SJSA1 (cell line): ENCODE measurements at places on chromosomes 3 and 15. TPM values are rescaled to one million over a fixed set of nuclear protein-coding genes. Genes with fewer than 3 reads are reported as not detected.

The TGM5 gene
- total RNA-seq, result 0.24 TPM in 1 of 2 replicates, not detected in the other

DNA sequence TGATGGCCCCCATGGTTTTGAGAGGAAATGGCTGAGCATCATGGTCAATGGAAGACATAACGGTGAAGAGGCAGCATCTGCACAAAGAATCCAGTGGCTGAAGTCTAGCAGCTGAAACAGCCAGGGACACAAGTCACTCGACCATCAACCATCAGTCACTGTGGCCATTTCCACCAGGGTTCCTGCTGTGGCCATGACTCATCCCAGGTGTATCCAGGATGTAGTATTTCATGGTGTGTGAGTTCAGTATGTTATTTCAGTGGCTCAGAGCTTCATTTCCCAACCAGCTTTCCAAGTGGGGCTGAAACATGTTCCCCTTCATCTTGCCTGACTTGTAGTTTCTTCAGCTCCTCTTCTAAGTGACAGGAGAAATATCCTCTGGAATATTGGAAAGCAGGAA is 47.8 kb upstream of the WNT5A start:
- DNase-seq, result no peak

The HES1 gene
- total RNA-seq, result 39.2 and 44.1 TPM in 2 replicates

DNA sequence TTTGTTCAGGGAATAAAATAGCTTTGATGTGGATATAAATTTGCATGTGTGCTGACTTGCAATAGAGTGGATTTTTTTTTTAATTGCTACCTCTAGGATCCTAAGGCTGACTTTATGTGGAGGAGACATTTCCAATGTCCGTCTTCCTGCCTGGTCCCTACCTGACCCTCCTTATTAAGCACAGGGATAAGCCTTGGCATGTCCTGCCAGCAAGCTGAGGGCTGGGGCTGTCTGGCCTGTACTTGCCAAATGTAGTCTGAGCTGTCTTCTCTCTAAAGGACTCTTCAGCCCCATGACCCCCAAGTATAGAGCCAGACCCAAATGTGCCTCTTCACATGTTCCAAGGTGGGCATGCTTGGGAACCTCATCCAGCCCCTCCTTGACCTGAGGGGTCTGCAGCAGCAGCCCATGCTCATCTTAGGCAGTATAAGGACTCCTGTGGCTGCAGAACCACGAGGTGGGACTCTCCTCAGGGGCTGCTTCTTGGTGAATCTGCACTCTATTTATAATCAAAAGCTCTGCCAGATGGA is 88.8 kb downstream of the CACNA1D start:
- no peak for DNase-seq

DNA sequence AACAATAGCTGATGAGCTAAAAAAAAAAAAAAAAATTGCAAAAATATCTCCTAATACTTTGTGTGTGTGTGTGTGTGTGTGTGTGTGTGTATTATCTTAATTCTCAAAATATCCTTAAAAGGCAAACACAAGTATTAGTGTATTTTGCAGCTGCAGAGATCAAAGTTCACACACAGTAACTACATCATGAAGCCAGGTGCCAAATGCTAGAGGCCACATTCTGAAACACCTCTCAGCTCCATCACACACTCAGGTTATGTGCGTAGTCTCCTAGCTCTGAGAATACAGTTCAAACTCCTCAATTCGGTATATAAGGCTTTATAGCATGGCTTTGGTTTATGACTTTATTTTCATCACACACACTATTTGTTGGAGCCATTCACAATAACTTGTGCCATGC is 33.5 kb upstream of the PPARG start:
- no peak for DNase-seq

The TYRO3 gene
- total RNA-seq, result 8.9 and 17.2 TPM in 2 replicates

- no peak for DNase-seq
These were observed 301.5 kb downstream of the MEX3B start for GRCh38 chr15:81744364-81744763.

DNA sequence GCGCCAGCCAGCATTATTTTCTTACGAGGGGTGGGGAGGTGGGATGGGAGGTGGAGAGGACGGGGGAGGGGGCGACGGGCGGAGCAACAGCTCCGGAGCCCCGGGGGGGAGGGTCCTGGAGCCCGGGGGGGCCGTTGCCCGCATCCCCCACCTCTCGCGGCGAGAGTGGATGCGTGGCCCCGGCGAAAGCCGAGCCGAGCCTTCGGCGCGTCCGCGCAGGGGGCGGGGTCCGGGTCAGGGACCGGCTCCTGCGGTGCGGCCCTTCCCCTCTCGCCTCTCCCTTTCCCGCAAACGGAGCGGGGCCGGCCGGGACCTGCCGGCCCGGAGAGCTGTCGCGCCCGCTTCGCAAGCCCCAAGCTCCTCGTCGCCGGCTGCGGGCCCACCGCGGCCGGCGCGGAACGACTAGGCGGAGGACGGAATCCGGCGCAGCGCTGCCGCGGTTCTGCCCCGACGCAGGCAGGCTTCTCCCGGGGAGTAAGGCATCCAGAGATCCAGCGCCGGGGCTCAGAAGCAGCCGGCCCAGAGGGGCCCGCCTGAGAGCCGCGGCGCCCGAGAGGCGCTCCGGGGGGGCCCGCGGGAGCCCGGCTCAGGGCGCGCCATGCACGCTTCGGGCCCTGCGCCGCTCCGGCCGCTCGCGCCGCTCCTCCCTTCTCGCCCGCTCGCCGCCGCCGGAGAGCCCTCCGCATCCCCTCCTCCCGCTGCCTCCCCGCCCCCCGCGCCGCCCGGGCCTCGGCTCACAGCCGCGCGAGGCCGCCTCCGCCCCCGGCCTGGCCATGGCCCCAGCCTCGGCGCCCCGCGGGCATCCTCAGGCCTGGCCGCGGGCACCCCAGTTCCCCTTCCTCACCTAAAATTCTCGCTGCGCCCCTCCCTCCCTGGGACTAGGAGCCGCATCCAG is 459 bp upstream of the ADCY5 start:
- DNase-seq, result peak; percentile 34

DNA sequence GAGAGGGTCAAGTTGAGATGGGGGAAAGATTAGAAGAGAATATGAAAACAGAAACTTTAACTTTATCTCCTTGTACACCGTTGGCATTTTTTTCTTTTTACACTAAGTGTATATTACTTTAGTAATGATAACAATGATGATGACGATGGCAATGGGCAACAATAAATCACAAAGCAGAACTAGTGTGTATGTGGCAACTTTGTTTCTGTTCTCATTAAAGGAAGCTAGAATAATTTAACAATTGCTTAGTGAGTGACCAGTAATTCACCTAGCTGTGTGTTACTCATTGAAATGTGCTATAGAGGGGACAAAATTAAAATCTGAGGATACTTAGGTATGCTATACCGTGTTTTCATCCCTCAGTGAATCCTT is 318.5 kb upstream of the TBL1XR1 start:
- no peak for DNase-seq

- DNase-seq, result no peak
These were observed 1.4 kb downstream of the DVL3 start for GRCh38 chr3:184156522-184156955.

DNA sequence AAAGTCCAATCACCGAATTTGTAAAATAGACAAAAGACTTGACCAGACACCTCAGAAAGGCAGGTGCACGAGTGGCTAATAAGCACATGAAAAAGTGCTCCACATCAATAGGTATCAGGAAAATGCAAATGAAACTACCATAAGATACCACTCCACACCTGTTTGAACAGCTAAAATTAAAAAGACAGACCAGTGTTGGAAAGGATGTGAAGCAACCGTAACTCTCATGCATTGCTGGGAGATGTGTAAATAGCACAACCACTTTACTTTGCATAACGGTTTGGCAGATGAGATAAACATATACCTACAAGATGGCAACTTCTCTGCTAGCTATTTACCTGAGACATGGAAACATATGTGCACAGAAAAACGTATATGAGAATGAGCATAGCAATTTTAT is 56.9 kb downstream of the CADPS start:
- no peak for DNase-seq

GRCh38 chr3:140332131-140332530 is 345.7 kb upstream of the TRIM42 start:
- no peak for DNase-seq

DNA sequence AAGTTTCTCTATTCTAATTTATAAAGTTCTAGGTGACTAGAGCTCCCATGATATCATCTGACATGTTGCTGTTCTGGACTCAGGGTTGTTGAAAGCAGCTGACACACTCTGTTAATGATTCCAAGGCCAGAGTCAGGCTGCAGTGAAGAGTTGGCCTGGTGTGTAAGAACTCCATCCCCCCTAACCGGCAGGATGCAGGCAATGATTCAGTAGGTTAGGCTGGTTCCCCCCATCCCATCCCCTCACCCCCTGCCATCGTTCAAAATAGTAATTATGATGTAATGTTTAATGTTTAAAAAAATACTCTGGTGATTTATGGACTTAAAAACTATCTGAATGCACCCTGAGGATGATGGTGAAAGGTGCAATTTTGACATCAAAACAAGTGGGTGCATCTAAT is 4.6 kb upstream of the TRIM71 start:
- no peak for DNase-seq

DNA sequence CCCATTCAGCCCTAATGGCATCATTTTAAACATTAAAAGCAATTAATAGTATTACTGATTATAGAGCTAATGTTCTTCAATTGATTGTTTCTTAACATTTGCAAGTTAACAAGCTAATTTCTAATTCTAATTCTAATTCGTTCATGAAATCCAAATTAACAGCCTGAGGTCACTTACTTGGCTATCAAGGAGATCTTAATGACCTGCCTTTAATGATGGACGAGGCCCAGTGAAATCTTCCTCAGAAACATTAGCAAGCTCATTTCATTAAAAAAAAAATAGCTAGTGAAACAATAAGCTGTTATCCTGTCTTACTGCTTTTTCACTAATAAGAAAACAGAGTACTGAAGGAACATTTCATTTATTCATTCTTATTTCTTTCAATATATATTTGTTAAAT is 15.4 kb upstream of the RNF7 start:
- DNase-seq, result no peak

The KCNH8 gene
- not detected in 2 replicates for total RNA-seq

GRCh38 chr15:90840954-90841353 is 27.4 kb upstream of the FURIN start:
- no peak for DNase-seq

- no peak for DNase-seq
These were observed 150.3 kb downstream of the ALCAM start for GRCh38 chr3:105516972-105517371.

DNA sequence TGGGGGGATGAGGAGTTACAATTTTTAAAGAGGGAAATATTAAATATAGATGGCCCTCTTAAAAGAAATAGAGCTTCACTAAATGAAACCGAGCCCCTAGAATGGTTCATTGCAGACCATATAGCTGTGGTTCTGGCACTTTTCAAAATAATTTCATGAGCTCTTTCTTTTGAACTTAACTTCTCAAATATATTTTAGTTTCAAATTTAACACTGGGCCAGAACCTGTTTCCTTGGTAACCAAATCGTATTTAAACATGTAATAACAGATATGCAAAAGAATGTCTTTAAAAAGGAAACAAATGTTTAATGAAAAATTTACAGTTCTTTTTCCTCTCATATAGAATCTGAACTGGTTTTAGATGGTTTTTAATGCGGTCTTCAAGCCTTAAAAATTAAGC is 20.1 kb downstream of the ZBTB38 start:
- DNase-seq, result no peak

DNA sequence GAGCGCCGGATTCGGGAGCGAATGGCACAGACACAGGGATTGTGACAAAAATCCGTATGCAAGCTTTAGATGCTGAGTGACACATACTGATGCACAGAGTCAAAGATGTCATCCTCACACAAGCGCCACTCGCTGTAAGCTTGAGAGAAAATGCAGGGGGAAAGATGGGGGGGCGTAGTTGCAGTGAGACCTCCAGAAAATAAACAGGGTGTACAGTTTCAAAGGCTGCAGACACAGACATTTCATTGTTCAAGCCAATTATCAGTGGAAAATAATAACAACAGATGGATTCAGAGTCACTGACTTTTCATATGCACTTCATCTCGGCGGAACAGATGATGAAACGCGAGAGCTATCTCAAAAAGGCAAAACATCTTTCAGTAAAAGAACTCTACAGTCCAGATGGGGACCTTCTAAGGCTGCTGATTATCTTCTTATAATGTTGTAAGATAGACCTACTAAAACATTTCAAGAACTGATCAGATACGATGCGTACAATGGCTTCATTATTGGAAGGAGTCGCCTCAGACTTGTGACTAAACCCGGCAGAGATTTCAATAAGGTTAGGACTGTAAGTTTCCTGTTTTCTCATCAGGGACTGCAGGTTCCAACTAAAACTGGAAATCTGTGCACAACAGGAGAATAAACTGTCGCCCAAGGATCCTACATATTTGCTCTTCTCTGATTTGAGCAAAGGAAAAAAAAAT is 275.4 kb downstream of the FOXP1 start:
- no peak for DNase-seq

DNA sequence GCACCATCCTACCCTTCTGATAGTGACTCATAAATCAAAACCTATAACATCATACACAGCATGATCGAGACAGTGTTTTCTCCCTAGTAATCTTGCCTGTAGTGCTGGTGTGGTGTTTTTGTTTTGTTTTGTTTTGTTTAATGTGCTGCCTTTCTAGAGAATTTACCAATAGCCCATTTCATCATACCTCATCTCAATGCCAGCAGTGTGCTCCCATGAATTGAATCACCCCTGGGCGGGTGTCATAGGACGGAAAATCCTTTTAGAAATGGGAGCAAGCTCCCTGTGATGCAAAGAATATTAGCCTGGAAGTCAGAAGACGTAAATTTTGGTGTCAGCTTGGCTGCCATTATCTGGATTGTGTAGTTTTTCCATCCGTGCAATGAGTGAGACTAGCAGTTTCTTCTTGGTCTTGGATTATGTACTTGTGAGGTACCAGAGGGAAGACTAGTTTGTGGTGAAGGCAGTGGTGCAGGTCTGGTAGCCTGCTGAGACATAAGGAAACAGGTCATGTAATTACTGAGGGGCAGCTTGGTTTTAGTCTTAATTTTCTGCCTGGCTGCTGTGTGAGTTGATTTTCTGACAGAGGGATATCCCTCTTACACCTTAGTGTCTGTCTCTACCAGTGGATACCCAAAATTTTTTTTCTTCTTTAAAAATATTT is 29.9 kb downstream of the IGSF10 start:
- no peak for DNase-seq

DNA sequence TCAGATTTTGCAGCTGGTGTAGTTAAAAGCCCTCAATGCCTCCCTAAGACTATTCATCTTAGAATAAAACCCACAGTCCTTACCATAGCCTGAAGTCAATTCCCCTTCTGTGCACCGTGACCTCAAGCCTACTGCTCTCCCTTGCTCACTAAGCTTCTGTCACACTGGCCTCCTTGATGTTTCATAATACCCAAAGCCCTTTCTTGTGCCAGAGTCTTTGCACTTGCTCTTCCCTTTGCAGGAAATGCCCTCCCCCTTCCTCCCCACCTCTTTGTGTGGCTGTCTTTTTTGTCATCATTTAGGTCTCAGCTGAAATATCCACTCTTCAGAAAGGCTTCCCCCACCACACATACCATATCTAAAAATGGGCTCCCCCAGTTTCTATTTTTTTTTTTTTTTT is 4.2 kb upstream of the PLEKHO2 start:
- DNase-seq, result no peak
